ENCODE measurements at places on chromosomes 5 and 9. TPM values are rescaled to one million over a fixed set of nuclear protein-coding genes. Genes with fewer than 3 reads are reported as not detected.

DNA sequence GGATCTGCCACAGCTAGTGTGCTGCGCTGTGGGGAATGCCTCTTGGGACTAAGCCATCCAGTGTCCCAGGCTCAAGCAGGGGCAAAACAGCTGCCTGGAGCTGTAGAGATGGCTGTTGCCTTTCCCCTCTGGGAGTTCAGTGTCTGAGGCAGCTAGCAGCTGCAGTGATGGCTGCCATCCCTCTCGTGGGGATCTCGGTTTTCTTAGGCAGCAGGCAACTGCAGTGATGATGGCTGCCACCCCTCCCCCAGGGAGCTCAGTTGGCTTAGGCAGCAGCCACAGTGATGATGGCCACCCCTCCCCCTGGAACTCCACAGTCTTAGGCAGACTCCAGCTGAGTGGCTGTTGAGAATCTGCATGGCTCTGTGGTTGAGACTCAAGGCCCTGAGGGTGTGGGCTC is 1389.2 kb upstream of the NUDT12 start:
- no peak for DNase-seq

Gene SPINK6
- not detected for total RNA-seq

- no peak for DNase-seq
Measured at GRCh38 chr9:117465706-117466105, 50.8 kb upstream of the ASTN2 start.

DNA sequence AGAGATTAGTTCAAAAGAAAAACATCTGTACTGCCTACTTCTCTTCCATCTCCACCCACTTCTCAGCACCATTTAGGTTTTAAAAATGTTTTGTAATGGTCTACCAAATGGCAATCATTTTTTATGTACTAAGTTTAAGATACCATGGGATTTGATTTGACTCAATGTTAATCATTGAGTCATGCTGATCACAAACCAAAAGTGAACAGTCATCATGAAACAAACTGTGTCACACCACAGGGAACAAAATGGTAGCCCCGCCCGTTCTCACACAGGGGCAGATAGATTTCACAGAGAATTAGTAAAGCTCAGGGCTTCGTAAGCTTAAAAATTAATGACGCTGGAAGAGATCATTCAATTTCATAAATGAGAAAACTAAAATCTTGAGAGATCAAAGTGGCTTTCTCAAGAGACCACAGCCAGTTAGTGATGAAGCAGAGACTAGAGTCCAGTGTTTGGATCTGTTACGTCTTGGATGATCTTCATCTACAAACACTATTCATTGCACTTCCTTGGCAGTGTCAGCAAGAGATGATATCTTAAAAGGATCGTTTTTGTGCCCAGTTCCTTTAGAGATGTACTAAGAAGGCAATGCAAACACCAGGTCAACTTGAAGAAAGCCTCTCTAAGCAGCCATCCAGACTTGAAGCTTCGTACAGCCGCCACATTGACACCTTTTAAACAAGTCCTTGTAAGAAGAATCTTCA is 33.9 kb upstream of the TRIO start:
- no peak for DNase-seq

Gene SHOC1
- total RNA-seq = 0.25 TPM

Gene TXNDC8
- not detected for total RNA-seq

Gene ZNF454
- total RNA-seq = 1.4 TPM

- no peak for DNase-seq
Measured at GRCh38 chr9:134271338-134272301, 54.6 kb upstream of the RXRA start.
